ENCODE measurements at places on chromosomes 12 and 14.

DNA sequence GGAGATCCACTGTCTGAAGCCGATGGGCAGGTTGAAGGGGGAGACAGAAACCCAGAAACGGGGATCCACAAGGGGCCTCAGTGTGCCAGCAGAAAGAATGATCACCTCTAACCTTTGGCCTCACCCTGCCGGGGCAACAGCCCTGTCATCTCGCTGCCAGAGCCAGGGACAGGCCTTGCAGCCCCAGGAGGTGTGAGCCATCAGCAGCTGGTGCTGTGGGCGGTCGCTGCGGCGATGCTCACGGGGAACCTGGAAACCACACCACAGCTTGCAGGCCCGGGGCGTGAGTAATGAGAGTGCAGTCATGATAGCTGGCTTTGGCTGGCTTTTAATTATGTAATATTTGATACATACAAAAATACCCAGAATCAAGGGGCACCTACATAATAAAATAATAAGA, 4.7 kb upstream of the TTC7B start:
- DNase-seq, result peak; percentile 68

GRCh38 chr14:94572637-94573303, 8.5 kb upstream of the SERPINA5 start:
- no peak for DNase-seq

GRCh38 chr14:54486685-54487084, 2.1 kb downstream of the GMFB start:
- DNase-seq, result no peak

- no peak for DNase-seq
Observed at GRCh38 chr12:75560167-75560566, 48.8 kb upstream of the KRR1 start.

DNA sequence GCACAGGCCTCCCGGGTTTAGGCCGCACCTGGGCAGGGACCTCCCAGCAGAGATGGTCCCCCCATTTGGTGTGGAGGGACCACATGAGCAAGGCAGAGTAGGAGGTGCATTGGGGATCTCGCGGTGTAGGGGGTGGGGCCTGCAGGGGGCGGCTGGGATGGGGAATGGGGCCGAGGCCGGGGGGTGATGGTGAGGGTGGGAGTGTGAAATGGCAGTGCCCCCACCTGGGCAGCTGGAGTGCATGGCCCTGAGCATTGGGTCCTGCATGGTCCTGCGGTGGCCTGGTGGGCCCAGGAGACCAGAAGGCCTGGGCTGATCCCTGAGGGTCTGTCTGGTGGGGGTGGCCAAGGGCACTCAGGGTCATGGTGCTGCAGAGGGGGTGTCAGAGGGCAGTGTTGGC, 111.8 kb downstream of the KIF26A start:
- DNase-seq, result no peak

- no peak for DNase-seq
Observed at GRCh38 chr12:131673888-131674257, 37.0 kb upstream of the SFSWAP start.
